MCF 10A (cell line): ENCODE measurements at places on chromosomes 3 and 15. TPM values are rescaled to one million over a fixed set of nuclear protein-coding genes. Genes with fewer than 3 reads are reported as not detected.
A peak's percentile ranks its signal among the peaks of the same experiment; 100 is the strongest.

GRCh38 chr3:126915015-126915414 is 67.9 kb upstream of the PLXNA1 start:
- no peak overlapping the region for H3K27ac ChIP-seq
- no peaks in the 10 kb centered on the region for H3K27me3 ChIP-seq
- DNase-seq, result no peak
- H3K36me3 ChIP-seq, result no peaks in the 10 kb centered on the region

DNA sequence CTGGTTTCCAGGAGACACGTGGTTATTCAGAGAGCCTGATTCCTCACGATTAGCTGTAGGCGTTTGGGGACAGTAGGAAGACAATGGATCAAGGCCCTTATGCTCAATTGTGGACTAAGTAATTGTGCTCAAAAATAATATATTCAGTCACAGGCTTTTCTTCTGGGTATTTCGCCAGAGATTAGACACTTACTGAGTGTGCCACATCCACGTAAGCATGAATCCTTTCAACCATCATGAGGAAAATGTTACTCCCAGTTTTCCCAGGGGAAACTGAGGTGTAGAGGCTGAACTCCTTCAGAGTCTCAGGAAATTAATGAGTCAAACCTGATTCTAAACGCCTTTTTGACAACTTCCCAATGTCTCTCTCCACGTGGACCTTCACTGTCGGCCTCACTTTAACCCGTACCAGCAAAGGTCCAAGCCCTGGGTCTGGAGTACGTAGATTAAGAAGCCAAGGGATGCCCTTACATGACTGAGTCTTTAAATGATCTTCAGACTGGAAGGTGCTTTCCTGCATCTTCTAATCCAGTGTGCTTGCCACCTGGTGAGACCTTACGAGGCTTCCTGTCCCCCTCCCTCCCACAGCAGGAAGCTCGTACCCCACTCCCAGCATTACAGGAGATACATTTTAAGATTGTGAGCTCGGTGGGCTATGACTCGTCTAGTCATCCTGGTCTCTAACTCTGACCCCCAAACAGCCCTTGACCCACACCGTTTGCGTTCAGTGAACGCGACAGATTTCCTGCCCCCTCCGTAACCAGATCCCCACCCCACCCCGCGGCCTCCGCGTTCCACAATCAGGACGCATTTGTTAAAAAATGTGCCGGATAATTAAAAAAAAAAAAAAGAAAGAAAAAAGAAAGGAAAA is 1.7 kb downstream of the PKM start:
- peak; percentile 35 for DNase-seq
- H3K4me3 ChIP-seq, result peak overlapping the region; percentile 89
- H3K27me3 ChIP-seq, result no peaks in the 10 kb centered on the region
- H3K4me1 ChIP-seq, result peaks cover 32% of the 10 kb centered on the region
- H3K27ac ChIP-seq, result peak overlapping the region; percentile 81

GRCh38 chr3:172859041-172859440 is 108.5 kb downstream of the ECT2 start:
- DNase-seq, result no peak
- H3K36me3 ChIP-seq, result no peaks in the 10 kb centered on the region
- H3K4me1 ChIP-seq, result no peaks in the 10 kb centered on the region
- H3K4me3 ChIP-seq, result no peak overlapping the region

GRCh38 chr3:18047052-18047451 is 304.6 kb upstream of the TBC1D5 start:
- no peak overlapping the region for H3K27ac ChIP-seq
- no peak overlapping the region for H3K4me3 ChIP-seq
- no peaks in the 10 kb centered on the region for H3K4me1 ChIP-seq
- no peaks in the 10 kb centered on the region for H3K27me3 ChIP-seq
- DNase-seq, result no peak

DNA sequence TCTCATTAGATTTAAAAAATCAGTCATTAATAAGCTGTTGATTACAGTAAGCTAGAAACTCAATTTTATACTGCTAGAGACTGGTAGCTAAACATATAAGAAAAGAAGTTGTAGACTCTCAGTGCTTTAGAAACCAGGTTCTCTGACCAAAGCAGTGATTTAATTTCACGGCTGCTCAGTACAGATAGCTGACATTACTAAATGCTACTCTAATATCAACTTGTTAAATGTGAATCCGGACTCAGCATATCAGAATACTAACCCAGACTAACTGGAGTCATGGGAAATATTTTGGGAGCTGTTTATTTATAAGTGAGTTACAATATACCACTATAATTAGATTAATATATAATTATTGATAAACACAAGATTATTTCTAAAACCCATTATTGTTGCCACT is 80.4 kb downstream of the NEDD4 start:
- H3K27ac ChIP-seq, result peak overlapping the region; percentile 87
- DNase-seq, result peak; percentile 41
- H3K4me3 ChIP-seq, result peak overlapping the region; percentile 87
- no peaks in the 10 kb centered on the region for H3K27me3 ChIP-seq
- peaks cover 18% of the 10 kb centered on the region for H3K36me3 ChIP-seq

DNA sequence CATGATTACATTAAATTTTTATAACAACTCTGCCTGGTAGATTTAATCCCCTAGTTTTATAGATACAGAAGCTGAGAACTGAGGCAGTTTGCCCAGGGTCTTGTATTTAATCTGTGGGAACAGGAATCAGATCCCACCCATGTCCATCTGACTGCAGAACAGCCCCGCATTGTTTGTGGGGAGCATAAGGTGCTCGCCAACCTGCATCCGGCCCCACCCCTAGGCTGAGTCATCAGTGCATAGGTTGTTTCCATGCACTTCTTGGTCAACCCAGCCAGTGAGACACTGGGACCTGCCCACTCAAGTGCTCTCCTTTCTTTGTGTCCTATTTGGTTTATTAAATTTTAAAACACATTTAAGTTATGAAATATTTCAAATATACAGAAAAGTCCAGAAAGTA is 266.2 kb downstream of the OPA1 start:
- H3K4me3 ChIP-seq, result no peak overlapping the region
- H3K36me3 ChIP-seq, result no peaks in the 10 kb centered on the region
- no peaks in the 10 kb centered on the region for H3K27me3 ChIP-seq
- no peak for DNase-seq
- no peak overlapping the region for H3K27ac ChIP-seq

DNA sequence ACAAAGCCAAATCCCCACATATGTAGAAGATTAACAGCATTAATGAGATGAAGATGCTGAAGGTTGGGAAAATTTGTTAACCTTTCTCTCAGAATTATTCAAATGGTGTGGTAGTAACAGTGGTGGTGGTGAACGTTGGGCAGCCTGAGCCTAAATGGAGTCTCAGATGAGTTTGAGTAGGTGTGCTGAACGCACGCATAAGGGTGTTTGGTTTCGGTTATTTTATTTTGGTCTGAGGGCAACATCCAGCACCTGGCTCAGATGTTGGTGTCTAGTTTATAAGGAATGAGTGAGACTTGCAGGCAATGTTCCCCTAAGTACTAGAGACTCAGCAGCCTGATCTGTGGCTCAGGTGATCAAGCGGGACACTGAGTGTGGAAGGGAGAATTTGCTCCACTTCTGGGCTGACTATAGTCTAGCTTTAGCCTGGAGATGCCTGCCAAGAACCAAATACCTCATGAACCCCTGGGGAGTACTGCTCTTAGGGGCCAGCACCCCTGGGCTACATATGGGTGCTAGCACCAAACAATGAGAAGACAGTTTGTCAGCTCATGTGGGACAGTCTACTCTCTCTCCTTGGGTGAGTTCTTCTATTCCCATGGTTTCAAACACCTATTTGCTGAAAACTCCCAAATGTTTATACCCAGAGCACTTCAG is 39.5 kb upstream of the ATP2C1 start:
- H3K27me3 ChIP-seq, result peaks cover 24% of the 10 kb centered on the region
- H3K36me3 ChIP-seq, result no peaks in the 10 kb centered on the region
- DNase-seq, result no peak
- H3K4me1 ChIP-seq, result peaks cover 7% of the 10 kb centered on the region
- H3K4me3 ChIP-seq, result no peak overlapping the region

- peak overlapping the region; percentile 42 for H3K27ac ChIP-seq
- no peaks in the 10 kb centered on the region for H3K27me3 ChIP-seq
- H3K4me1 ChIP-seq, result peaks cover 6% of the 10 kb centered on the region
- DNase-seq, result peak; percentile 93
- H3K36me3 ChIP-seq, result no peaks in the 10 kb centered on the region
Measured at GRCh38 chr3:157856078-157856939, 249.9 kb downstream of the SHOX2 start.

- no peak overlapping the region for H3K4me3 ChIP-seq
- peaks cover 90% of the 10 kb centered on the region for H3K27me3 ChIP-seq
- DNase-seq, result no peak
Measured at GRCh38 chr3:39220407-39221140, 28.2 kb upstream of the XIRP1 start.

- no peak overlapping the region for H3K4me3 ChIP-seq
- no peak overlapping the region for H3K27ac ChIP-seq
- H3K4me1 ChIP-seq, result peaks cover 9% of the 10 kb centered on the region
- no peaks in the 10 kb centered on the region for H3K27me3 ChIP-seq
- no peak for DNase-seq
Measured at GRCh38 chr15:41659190-41659589, 1.0 kb upstream of the MGA start.

GRCh38 chr3:170701696-170702678 is 116.1 kb upstream of the SLC7A14 start:
- H3K4me3 ChIP-seq, result no peak overlapping the region
- H3K27me3 ChIP-seq, result no peaks in the 10 kb centered on the region
- H3K27ac ChIP-seq, result no peak overlapping the region
- no peaks in the 10 kb centered on the region for H3K36me3 ChIP-seq
- H3K4me1 ChIP-seq, result no peaks in the 10 kb centered on the region

GRCh38 chr15:96354731-96355567 is 24.4 kb downstream of the NR2F2 start:
- H3K4me3 ChIP-seq, result no peak overlapping the region
- H3K27ac ChIP-seq, result no peak overlapping the region
- no peaks in the 10 kb centered on the region for H3K36me3 ChIP-seq

- peaks cover 95% of the 10 kb centered on the region for H3K27me3 ChIP-seq
- no peak overlapping the region for H3K4me3 ChIP-seq
- H3K36me3 ChIP-seq, result no peaks in the 10 kb centered on the region
- DNase-seq, result no peak
Measured at GRCh38 chr3:2888592-2888991, 221.6 kb downstream of the IL5RA start.

DNA sequence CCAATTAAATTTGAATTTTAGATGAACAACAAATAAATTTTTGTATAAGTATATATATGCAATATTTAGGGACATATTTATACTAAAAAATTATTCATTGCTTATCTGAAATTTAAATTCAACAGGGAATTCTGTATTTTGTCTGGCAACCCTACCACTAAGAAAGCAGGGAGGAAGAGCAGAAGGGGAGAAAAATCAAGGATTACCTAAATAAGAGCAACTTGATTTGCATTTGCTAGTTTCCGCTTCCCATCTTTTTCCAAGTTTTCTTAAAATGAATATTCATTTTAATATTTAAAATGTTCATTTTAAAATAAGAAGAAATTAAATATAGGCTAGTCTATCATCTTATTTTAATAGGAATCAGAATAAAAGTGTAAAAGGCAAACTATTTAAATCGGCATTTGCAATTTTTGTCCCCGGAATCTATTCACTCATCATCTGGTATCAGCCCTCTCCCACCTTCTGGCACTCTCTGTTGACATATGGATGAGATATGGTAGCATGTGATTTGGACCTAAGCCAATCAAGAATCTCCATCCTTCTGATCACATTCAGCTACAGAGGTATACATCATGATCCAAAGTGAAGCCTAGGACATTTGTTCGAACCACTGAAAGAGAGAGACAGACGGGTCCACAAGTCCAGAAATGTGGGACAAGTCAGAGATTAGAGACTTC is 82.6 kb downstream of the TRANK1 start:
- H3K36me3 ChIP-seq, result peaks cover 11% of the 10 kb centered on the region
- no peaks in the 10 kb centered on the region for H3K27me3 ChIP-seq
- no peak overlapping the region for H3K4me3 ChIP-seq
- DNase-seq, result no peak
- no peaks in the 10 kb centered on the region for H3K4me1 ChIP-seq
- no peak overlapping the region for H3K27ac ChIP-seq

GRCh38 chr15:50500352-50500751 is 46.1 kb downstream of the USP50 start:
- no peak overlapping the region for H3K4me3 ChIP-seq
- H3K27ac ChIP-seq, result no peak overlapping the region
- no peak for DNase-seq
- H3K27me3 ChIP-seq, result no peaks in the 10 kb centered on the region
- no peaks in the 10 kb centered on the region for H3K4me1 ChIP-seq

DNA sequence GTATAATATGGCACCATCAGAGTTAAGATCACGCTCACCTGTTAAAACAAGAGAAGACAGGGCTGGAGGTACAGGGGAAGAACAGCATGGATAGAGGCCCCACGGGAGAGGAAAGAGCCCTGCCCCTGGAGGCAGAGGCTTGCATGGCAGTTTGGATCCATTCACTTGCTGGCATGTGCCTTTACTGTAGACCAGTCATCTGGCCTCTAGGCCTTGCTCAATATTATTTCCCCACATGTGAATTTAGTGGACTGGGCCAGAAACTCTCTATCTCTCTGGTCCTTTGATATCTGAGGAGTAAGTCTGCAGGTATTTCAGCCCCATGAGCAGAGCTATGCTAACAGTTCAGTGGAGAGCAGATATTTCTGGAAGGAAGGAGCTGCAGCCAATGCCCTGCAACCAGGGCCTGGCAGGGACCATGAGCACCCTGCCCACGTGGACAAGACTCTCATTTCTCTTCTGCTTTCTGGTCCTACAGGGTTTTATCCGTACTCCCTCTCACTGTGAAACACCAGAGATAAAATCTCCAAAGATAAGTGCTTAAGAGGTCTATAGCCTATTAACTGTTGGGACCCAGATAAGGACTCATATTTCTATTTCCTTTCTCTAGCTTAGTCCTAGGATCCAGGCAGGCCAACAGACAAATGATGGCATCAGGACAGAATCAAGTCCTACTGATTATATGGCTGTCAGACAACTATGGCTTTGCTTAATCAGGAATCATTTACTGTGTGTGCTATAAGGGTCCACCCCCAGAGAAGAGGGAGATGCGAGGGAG is 65.0 kb downstream of the CLDN11 start:
- H3K36me3 ChIP-seq, result no peaks in the 10 kb centered on the region
- no peak overlapping the region for H3K27ac ChIP-seq
- no peak overlapping the region for H3K4me3 ChIP-seq
- no peaks in the 10 kb centered on the region for H3K4me1 ChIP-seq

DNA sequence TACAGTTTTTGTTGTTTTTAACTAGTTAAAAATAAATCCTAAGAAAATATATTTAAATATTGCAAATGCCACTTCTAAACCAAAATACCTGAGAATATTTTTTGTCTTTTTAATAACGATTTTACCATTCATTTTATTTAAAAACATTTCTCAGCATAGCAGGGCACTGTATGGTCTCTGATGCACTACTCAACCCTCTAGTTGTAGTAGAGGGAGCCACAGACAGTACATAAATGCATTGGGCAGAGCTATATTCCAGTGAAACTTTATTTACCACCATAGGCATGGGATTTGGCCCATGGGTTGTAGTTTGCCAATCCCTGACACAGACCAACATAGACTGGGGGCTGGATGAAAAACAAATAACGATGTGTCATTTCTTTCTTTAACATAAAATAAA is 214.4 kb upstream of the UBE2E1 start:
- H3K4me3 ChIP-seq, result no peak overlapping the region
- H3K27ac ChIP-seq, result no peak overlapping the region
- no peaks in the 10 kb centered on the region for H3K36me3 ChIP-seq
- no peaks in the 10 kb centered on the region for H3K27me3 ChIP-seq
- H3K4me1 ChIP-seq, result no peaks in the 10 kb centered on the region

- H3K4me1 ChIP-seq, result no peaks in the 10 kb centered on the region
- no peak for DNase-seq
- no peaks in the 10 kb centered on the region for H3K36me3 ChIP-seq
- H3K27ac ChIP-seq, result no peak overlapping the region
Measured at GRCh38 chr3:87575550-87575949, 299.2 kb upstream of the POU1F1 start.

Gene C3orf20
- 0.15 TPM in 1 of 2 replicates, not detected in the other for total RNA-seq

Gene DNAH1
- total RNA-seq, result 3.0 and 7.6 TPM in 2 replicates

Gene TLR9
- not detected in 2 replicates for total RNA-seq

Gene LMAN1L
- 0.23 TPM in 1 of 2 replicates, not detected in the other for total RNA-seq

Gene PATL2
- total RNA-seq, result 0.16 and 0.71 TPM in 2 replicates

Gene UBAP1L
- 3.0 and 3.5 TPM in 2 replicates for total RNA-seq

Gene TOPBP1
- total RNA-seq, result 27.4 and 27.7 TPM in 2 replicates

Gene CHCHD4
- 31.6 and 35.0 TPM in 2 replicates for total RNA-seq
